ENCODE measurements at places on chromosomes 1 and 21.
A peak's percentile ranks its signal among the peaks of the same experiment; 100 is the strongest.

- DNase-seq: no peak
Measured at GRCh38 chr1:225565847-225566246, 87.1 kb downstream of the ENAH start.

GRCh38 chr21:45252448-45252925, 35.2 kb downstream of the POFUT2 start:
- no peak for DNase-seq

DNA sequence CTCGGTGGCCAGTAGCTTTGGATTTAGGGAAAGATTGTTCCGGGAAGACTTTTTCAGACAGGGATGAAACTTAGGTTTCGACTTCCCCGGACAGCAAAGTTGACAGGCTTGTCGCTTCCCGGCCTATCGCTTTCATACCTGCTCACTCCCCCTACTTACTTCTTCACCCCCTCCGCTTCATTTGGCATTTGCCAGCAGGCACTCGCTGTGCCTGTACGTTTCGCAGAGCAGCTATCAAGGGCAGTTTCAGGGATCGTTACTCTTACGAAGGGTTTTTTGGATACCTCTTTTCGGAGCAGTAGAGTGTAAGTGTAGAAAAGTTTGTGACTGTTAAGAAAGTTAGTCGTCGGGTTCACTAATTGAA, 393 bp downstream of the BLZF1 start:
- DNase-seq: no peak

DNA sequence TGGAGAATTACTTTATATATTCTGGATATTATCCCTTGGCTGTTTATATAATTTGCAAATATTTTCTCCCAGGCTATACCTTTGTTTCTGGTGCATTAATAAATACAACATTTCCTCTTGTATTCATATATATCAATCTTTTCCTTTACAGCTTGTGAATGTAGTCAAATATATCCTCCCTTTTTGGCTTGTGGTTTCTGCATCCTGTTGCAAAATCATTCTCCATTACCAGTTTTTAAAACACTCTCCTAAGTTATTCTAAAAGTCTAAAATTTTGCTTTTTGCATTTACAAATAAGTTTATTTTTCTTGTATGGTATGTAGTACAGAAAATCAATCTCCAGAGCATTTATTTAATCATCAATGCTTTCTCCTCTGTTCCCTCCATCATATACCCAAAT, 909.4 kb downstream of the ADGRL2 start:
- DNase-seq: no peak

DNA sequence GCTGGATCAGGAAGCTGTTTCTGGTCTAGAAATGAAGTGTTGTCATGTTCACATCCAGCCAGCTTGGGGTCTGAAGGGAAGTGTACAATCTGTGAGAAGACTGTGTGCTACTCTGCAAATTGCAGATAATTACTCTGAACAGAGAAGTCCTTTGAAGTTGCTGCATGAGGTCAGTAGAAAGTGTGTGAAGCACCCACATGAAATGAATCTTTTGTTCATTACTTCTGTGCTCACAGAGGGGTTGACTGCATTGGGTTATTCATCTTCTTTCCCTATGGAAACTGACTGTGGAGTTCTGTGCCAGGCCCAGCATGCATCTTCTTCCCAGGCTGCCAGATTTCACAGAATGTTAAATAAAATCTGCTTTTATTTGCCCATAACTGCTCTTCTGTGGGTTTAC, 47.1 kb downstream of the CTH start:
- DNase-seq: no peak

- DNase-seq: no peak
Measured at GRCh38 chr1:170145770-170146676, at the start of gene NTMT2. Gene NTMT2 (plus strand): TSS chr1:170145959. CDS start chr1:170146108, 149 bp downstream.

GRCh38 chr1:2314803-2315673, 76.3 kb downstream of the MORN1 start:
- peak; percentile 32 for DNase-seq

DNA sequence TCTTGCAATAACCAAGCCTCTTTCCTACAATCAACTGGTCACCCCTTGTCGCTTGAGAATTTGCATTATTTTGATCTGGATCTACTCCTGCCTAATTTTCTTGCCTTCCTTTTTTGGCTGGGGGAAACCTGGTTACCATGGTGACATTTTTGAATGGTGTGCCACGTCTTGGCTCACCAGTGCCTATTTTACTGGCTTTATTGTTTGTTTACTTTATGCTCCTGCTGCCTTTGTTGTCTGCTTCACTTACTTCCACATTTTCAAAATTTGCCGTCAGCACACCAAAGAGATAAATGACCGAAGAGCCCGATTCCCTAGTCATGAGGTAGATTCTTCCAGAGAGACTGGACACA, 743 bp downstream of the GPR52 start:
- DNase-seq: no peak

DNA sequence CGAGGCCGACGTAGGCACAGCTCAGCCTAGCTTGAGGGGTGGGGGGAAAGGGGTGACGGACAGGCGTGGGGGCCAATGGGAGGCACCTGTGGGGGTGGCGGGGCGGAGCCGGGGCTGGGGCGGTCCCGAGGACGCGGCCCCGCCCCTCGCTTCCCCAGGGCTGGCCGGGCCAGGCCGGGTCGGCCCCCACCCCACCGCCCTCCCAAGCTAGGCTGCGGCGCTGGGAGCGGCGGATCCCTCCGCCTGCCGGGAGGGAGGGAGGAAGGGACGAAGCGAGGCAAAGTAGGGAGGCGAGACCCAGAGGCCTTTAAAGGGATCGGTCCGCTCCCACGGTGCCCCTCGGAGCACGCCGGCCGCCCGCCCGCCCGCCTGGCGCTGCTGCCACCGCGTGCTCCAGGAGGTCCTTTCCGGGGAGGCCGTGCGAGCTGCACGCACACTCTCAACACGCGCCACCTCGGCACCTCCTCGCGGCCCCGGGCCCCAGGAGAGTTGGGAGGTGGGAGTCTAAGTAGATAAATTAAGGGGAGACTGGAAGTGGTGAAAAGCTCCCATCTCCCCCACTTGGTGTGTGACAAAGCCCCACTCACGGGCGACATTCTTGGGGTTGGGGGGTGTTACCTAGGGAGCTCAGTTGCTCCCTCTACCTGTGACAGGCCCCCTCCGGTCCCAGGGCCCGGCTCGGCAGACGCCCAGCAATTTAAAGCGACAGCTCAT, 375 bp upstream of the MEF2D start:
- peak; percentile 87 for DNase-seq
